ENCODE measurements at places on chromosomes 2 and 18.

DNA sequence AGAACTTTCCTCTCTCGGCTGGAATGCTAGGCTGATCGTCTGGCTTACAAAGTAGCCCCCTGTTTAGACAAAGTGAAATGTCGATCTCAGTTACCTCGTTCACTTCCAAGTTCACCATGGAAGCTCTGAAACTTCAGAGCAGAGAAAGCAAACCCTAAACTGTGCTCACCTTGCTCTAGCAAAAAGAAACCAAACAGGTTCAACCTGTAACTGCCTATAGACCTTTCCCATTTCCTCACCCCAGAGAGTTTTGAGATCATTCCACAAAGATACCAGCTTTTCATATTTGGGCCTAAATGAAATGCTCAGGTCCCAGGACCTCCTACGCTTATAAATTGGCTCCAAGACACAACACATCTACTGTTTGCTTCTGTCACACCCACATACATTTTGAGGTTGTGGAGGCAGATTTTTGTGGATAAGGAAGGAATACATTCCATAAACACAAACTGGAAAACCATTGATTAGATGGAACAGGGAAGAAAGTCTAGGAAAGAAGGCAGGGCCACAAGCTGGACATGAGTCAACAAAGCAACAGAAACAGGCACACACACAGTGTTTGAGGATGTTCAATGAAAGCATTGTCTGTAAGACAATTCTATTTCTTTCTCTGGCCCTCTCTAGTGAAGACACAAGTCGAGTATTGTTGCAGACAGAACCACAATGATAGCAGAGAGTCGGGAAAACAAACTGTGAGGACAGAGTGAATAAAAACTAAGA lies 52.8 kb upstream of the TGIF1 start:
- no peak for DNase-seq

GRCh38 chr2:190409616-190410015 lies 1.5 kb downstream of the MFSD6 start:
- no peak for DNase-seq

GRCh38 chr18:34880882-34881834 lies 160.1 kb upstream of the MAPRE2 start:
- no peak for DNase-seq

GRCh38 chr18:61749031-61749430 lies 143.8 kb downstream of the RNF152 start:
- no peak for DNase-seq

- no peak for DNase-seq
These were observed 52.7 kb downstream of the PDCL3 start for GRCh38 chr2:100615471-100615870.

Data from CD4-positive, alpha-beta T cell treated with Interleukin-2 at 100 ng/mL for 4 hours (primary cell).